Right atrium auricular region (tissue), 2 donors: ENCODE measurements at places on chromosomes 12 and 14.

- no peaks in the 10 kb centered on the region for H3K36me3 ChIP-seq
- no peaks in the 10 kb centered on the region for H3K27me3 ChIP-seq
- no peak overlapping the region for H3K4me3 ChIP-seq
- no peaks in the 10 kb centered on the region for H3K4me1 ChIP-seq
- no peak for DNase-seq
Observed at GRCh38 chr12:80868576-80868975, 69.2 kb downstream of the LIN7A start.

DNA sequence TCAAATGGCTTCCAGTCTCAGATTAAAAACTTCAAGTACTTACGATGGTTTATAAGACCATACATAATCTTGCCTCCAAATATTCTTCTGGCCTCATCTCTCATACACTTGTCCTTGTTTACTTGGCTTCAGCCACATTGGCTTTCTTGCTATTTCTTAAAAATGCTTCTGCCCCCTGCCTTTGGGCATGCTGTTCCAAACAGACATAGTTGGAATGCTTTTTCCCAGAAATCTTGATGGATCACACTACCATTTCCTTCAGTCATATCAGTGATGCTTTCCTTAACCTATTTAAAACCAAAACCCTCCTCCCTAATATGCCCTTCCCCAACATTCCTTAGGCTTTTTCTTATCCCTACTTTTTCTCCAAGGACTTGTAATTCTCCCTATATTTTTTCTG, 74.4 kb upstream of the PAWR start:
- no peaks in the 10 kb centered on the region for H3K27me3 ChIP-seq
- H3K27ac ChIP-seq, result no peak overlapping the region

GRCh38 chr12:79344855-79345847, 345.6 kb downstream of the PAWR start:
- no peak overlapping the region for H3K4me3 ChIP-seq
- H3K4me1 ChIP-seq, result no peaks in the 10 kb centered on the region
- H3K27me3 ChIP-seq, result no peaks in the 10 kb centered on the region
- DNase-seq, result no peak
- no peak overlapping the region for H3K27ac ChIP-seq

- H3K27ac ChIP-seq, result no peak overlapping the region
- no peaks in the 10 kb centered on the region for H3K36me3 ChIP-seq
- no peak for DNase-seq
- H3K27me3 ChIP-seq, result no peaks in the 10 kb centered on the region
- no peak overlapping the region for H3K4me3 ChIP-seq
- H3K4me1 ChIP-seq, result no peaks in the 10 kb centered on the region
Observed at GRCh38 chr14:34425095-34425851, 36.8 kb downstream of the SPTSSA start.

DNA sequence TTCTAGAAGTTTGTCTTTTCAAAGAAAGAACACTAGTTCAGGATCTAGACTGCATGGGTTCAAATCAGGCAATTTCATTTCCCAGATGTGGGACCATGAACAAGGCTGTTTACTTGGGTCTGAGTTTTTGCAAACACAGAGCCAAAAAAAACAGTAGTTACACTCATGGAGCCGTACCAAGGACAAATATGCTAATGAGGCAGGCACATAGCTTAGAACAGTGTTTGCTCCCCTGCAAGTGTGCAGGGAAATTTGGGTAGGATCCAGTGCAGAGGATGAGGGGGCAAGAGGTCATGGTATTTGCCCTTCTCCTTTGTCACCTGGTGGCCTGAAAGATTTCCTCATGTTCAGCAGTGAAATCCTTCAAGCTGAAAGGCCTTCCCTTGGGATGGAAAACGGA, 860.4 kb downstream of the VRK1 start:
- H3K27ac ChIP-seq, result no peak overlapping the region
- no peak for DNase-seq
- no peaks in the 10 kb centered on the region for H3K36me3 ChIP-seq
- no peaks in the 10 kb centered on the region for H3K4me1 ChIP-seq
- H3K27me3 ChIP-seq, result no peaks in the 10 kb centered on the region

DNA sequence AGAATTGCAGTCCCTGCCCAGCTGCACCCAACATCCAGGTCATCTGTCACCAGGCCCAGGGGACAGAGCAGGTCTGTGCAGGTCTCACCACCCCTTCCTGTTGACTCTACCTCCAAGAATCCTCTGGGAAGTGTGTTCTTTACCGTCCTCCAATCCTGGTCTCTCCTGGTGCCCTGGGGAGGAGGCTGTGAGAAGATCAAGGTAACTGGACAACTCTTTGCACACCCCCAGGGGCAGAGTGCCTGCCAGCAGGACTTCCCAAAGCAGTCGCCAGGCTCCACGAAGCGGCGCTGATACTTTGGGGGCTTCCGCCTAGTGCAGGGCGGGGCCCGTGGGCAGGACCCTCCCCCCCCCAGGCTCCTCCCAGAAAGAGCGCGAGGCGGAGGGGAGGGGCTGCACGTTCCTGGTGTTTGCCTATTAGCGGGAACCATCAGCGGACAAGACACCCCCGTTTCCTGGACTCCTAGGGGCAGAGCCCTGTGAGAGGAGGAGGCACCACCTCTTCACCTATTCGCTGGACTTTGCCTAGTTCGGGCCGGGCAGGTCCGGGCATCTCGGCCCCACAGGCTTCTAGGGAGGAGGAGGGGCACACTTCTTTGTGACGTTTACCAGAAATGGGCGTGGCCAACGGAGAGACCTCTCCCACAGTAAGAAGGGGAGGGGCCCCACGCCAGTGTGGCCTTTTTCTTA, 918.0 kb downstream of the AACS start:
- H3K27ac ChIP-seq, result no peak overlapping the region
- no peaks in the 10 kb centered on the region for H3K36me3 ChIP-seq
- peaks cover 10% of the 10 kb centered on the region for H3K4me1 ChIP-seq
- H3K27me3 ChIP-seq, result no peaks in the 10 kb centered on the region
- no peak for DNase-seq

DNA sequence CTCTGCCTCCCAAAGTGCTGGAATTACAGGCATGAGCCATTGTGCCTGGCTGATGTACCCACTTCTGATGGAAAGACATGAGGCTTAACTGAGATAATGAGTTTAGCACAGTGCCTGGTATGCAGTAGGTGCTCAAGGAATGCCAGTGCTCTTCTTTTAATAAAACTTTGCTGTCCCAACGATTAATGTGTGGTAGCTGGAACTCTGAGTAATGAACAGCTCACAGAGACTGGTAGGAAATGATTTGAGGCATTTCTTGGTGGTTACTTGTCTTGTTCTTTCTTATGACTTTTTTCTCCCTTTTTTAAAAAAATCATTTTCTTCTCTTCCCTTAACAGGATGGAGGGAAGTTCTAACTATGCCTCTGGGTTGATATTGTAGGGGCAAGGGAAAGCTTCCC, 235.7 kb upstream of the PWP1 start:
- H3K27me3 ChIP-seq, result no peaks in the 10 kb centered on the region
- no peak overlapping the region for H3K4me3 ChIP-seq
- no peaks in the 10 kb centered on the region for H3K4me1 ChIP-seq
- no peak for DNase-seq
- no peak overlapping the region for H3K27ac ChIP-seq
- no peaks in the 10 kb centered on the region for H3K36me3 ChIP-seq

DNA sequence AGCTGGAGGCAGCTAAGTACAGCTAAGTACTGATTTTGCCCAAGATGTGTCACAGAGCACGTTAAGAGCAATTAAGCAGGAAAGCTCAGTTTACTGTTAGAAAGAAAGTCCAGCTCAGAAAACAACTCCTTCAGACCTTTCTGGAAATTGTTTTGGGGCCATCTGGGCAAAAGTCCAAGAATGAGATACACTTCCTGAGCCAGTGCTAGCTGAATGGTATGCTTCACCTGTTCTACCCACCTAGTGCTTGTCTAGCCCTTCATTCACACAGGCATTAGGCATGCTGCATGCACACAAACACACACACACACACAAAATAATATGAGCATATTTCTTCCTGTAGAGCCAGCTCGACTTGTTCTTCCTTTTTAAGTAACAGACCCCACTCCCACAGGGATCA, 6.6 kb upstream of the IKZF4 start:
- no peak overlapping the region for H3K4me3 ChIP-seq
- H3K4me1 ChIP-seq, result no peaks in the 10 kb centered on the region
- no peaks in the 10 kb centered on the region for H3K36me3 ChIP-seq
- no peak overlapping the region for H3K27ac ChIP-seq

GRCh38 chr14:52790756-52791222, 618 bp downstream of the GNPNAT1 start:
- no peaks in the 10 kb centered on the region for H3K36me3 ChIP-seq
- H3K27ac ChIP-seq, result peak overlapping the region; percentile 89
- peak overlapping the region; percentile 79 for H3K4me3 ChIP-seq
